Esophagus squamous epithelium (tissue), 5 donors: ENCODE measurements at places on chromosomes 5 and 9.

DNA sequence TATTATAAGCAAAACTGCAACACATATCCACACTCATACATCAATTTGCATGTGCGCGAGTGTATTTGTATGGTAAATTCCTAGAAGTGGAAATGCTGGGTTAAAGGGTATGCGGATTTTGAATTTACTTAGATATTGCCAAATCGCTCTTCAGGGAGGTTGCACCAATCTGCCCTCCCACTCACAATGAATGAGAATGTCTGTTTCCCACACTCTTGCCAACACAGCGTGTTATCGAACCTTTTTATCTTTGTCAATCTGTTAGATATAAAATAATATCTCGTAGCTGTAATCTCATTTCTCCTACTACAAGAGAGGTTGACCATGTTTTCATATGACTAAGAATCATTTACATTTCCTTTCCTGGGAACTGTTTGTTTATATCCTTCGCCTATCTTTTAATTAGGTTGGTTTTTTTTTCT is 35.7 kb downstream of the LHX2 start:
- no peak for DNase-seq

- DNase-seq = no peak
These were observed 8.0 kb downstream of the SURF6 start for GRCh38 chr9:133327834-133328484.

GRCh38 chr9:104817437-104817836 is 53.5 kb downstream of the NIPSNAP3B start:
- DNase-seq = no peak

DNA sequence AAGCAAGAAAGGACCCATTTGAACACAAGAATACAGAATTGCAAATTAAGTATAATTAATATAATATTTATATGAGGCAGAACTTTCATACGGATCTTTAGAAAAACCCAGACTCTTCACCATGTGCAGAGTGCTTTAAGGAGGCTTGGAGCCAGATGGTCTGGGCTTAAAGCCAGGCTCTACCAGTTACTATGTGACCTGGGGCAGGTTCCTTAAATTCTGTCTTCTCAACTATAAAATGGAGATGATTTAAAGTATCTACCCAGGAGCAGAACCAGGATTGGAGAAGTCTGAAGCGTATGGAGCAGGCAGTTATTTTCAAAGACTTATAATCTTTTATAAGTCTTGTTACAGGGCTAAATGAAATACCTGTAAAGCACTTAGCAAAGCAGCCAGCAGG is 202.1 kb downstream of the TSSK1B start:
- no peak for DNase-seq

GRCh38 chr9:98807070-98807813 is at the start of gene GALNT12:
TSS of gene GALNT12 (plus strand) at chr9:98807670. CDS start at chr9:98807699, 29 bp downstream.
- no peak for DNase-seq

GRCh38 chr9:133521122-133522072 is 3.4 kb downstream of the MYMK start:
- no peak for DNase-seq

DNA sequence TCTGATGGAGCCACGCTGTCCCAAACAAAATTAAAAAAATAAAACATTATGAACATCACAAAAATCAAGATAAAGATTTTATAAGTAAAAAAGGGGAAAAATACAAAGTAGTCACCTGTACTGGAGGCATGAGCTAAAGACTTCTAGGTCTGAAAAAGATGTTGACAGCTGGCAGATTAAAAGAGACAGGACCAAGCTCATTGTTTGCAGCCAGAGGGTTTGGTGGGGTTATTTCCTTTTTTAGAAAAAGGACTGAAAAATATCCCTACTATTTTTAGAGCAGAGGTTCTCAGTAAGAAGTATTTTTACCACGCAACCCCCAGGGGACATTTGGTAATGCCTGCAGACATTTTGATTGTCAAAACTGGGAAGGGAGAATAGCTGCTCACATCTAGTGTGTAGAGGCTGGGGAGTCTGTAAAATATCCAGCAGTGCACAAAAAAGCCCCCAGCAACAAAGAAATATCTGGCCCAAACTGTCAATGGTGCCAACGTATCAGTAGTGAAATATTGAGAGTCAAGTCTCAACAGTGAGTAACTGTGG is 353.4 kb downstream of the TLE1 start:
- no peak for DNase-seq

DNA sequence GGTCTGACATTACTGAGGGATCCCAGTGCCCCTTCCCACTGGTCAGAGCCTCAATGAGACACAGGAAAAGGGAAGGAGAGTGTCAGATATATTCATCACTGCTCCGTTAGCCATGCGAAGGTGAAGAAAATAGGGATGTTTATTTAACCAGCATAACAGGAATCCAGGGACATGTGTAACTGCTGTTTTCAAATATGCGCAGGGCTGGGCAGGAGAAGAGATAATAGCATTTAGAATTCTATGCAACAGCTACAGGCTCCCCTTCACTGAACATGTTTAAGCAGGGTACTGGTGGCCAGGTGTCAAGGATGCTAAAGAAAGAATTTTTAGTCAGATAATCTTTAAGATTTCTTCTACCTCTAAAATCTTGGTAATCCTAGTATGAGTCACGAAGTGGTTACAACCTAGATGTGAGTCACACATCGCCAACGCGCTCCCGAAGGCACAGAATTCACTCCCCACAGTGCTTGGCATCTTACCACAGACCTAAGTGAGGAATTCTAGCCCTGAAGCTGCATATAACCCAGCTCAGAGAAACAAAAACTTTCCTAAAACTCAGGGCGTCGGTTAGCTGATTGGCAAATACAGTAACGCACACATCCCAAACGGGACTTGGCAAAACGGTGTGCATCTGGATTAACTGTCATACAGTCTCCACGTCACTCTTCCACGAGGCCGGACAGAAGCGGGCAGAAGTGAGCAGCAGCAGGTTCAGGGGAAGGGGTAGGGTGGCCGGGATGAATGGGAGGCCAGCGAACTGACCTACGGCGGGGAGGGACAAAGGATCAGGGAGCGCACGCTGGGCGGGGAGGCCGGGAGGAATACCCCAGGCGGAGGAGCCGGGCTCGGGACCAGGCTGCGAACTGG is 1.1 kb downstream of the CTNNAL1 start:
- DNase-seq = no peak

GRCh38 chr5:76544268-76544926 is 78.8 kb downstream of the F2RL2 start:
- no peak for DNase-seq

- no peak for DNase-seq
These were observed 209.1 kb downstream of the CD180 start for GRCh38 chr5:66987540-66987939.
